ENCODE measurements at places on chromosomes 16 and 17.

DNA sequence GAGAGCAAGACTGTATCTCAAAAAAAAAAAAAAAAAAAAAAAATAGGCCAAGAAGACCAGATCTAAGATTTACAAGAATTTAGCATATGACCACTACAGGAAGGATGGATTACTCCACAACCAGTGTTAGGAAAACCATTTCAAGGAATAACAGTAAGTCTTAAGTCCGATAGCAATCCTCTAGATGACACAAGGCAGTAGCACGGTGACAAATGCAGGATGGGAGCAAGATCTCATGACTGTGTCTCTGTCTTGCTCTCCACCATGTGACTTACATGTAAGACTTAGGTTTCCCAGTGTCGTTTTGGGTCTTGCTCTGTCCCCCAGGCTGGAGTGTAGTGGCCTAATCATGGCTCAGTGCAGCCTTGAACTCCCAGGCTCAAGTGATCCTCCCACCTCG lies 27.8 kb downstream of the C16orf96 start:
- no peak for DNase-seq

- DNase-seq = no peak
Measured at GRCh38 chr17:43814714-43815113, 18.2 kb downstream of the MPP3 start.

GRCh38 chr17:57401556-57402488 lies 145.5 kb downstream of the MSI2 start:
- DNase-seq = no peak

DNA sequence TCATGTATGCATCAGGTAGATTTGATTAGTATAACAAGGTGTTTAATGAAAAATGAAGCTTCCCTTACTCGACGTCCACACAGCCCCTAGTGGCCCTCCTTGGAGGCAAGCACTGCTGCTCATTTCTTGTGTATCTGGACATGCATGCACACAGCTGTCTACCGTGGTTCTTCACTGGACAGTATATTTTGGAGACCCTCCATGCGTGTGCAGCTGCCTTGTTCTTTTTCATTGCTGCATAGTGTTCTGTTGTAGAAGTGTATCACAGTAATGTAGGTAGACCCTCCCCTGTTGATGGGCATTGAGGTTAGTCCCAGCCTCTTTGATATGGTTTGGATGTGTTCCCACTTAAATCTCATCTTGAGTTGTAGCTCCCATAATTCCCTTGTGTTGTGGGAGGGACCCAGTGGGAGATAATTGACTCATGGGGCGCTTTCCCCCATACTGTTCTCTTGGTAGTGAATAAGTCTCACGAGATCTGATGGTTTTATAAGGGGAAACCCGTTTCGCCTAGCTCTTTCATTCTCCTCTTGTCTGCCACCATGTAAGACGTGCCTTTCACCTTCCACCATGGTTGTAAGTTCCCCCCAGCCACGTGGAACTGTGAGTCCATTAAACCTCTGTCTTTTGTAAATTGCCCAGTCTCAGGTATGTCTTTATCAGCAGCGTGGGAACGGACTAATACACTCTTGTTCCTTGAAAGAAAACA lies 6.3 kb downstream of the CMIP start:
- no peak for DNase-seq
